ENCODE measurements at places on chromosomes 5 and 9.

DNA sequence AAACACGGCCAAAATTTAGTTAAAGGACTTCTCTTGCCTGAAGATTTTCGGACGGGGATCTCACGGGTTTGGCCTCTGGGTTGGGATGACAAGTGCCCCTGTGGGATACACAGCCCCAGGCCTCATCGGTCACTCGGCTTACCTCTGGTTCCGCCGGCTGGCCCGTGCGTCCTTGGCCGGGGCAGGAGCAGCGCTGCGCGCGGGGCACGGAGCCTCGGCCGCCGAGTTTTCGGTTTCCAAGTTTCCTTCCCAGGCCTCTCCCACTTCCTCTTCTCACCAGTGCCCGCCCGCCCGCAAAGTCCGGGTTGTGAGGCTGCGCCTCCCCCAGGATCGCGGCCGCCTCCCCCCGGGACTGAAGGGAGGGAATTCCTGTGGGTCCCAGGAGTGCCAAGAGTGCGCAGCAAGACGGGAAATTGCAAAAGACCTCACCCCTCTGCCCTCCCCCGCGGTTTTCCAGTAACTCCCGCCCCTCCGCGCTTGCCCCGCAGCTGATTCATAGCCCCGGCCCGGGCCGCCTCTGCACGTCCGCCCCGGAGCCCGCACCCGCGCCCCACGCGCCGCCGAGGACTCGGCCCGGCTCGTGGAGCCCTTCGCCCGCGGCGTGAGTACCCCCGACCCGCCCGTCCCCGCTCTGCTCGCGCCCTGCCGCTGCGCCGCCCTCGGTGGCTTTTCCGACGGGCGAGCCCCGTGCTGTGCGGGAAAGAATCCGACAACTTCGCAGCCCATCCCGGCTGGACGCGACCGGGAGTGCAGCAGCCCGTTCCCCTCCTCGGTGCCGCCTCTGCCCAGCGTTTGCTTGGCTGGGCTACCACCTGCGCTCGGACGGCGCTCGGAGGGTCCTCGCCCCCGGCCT, at the start of gene OSMR:
TSS of gene OSMR (plus strand) at position 487 of the 853 bp plus-strand sequence. CDS start 23,033 bp downstream, outside the sequence.
- no peak for DNase-seq

DNA sequence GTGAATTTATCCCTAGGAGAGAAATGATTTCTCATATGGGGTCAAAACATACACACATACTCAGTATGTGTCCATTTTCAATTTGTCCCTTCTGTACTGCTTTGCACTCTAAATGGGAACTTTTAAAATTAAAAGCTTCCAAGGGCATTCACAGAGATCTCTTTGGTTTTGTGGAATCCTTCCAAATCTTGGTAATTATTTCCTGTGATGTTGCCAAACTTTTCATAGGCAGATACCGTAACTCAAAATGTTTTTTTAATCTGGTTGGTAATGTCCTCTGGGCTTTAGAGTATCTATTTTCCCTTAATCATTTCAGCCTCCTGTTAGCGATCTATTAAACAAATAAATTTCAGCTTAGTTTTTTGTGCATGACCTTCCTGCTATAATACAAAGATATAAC, 282.4 kb downstream of the ARHGEF28 start:
- DNase-seq, result no peak

DNA sequence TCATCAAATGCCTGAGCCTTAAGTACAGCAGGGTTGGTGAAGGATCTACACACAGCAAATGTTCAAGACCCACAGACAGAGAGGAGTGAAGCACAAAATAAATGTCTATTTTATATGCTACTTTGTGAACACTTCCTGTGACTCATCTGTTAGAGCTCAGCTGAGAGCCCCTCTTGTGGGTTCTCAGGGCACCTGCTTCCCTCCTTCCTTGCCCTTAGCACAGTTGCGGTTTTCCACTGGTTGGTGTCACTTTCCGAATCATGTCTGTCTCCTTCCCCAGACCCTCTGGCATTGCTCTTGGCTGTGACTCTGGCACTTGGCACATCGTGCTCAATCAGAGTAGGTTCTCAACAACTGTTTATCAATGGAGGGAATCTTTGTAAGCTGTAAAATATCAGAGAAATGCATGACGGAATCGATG, 128.5 kb upstream of the STC2 start:
- no peak for DNase-seq

GRCh38 chr5:54281960-54282692, 28.2 kb downstream of the ARL15 start:
- DNase-seq, result no peak

- no peak for DNase-seq
Observed at GRCh38 chr9:90310521-90310876, 332.1 kb downstream of the DIRAS2 start.

GRCh38 chr5:116343961-116344360, 230.7 kb downstream of the SEMA6A start:
- DNase-seq, result no peak

GRCh38 chr5:164207646-164208045, 702.2 kb downstream of the MAT2B start:
- DNase-seq, result no peak

DNA sequence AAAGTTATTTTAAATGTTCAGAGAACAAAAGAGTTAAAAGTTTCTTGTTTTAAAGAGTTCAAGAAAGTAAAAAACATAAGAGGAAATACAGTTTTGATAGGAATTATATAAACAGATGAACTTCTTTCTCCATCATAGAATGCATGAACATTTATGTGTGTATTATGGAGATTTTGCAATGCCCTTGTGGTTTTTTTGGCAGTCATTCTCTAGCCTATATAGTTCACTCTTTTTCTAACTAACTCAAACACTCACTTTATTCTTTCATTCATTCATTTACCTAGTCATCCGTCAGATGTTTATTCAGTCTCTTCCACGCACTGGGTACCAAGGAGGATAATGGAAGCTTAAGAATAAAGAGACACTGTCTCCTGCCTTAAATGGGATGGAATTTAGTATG, 195.9 kb upstream of the VLDLR start:
- no peak for DNase-seq

DNA sequence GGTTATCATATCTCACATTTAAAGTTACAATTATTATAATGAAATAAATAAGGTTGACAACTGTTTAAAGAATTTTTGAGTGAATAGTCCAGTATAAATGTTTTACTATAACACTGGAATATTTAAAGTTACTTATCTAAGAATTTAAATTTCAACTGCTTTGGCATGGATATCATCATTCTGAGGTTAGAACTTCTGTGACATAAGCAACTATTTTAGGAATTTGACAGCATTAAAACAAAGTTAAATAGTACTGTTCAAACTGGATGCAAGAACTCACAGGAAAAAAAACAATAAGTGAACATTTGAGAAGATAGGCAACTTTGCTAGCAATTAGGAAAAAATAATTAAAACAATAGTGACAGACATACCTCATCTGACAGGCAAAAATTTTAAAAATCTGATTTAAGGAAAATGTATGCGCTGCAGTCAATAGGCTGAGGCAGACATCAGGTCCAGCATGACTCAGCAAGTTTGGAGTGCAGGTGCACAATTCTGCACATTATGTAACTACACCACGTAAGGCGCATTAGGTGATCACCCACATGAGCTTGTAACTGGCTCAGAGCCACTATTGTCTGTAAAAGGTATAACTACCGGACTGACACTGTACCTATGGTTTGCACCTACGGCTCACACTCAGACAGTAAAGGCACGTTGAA, 180.6 kb downstream of the PDE4D start:
- DNase-seq, result no peak

- no peak for DNase-seq
Observed at GRCh38 chr9:88183798-88184495, 45.7 kb upstream of the SPATA31C2 start.

- no peak for DNase-seq
Observed at GRCh38 chr5:138024117-138024516, 8.8 kb downstream of the FAM13B start.

- DNase-seq, result no peak
Observed at GRCh38 chr9:2615497-2615896, 6.1 kb upstream of the VLDLR start.

DNA sequence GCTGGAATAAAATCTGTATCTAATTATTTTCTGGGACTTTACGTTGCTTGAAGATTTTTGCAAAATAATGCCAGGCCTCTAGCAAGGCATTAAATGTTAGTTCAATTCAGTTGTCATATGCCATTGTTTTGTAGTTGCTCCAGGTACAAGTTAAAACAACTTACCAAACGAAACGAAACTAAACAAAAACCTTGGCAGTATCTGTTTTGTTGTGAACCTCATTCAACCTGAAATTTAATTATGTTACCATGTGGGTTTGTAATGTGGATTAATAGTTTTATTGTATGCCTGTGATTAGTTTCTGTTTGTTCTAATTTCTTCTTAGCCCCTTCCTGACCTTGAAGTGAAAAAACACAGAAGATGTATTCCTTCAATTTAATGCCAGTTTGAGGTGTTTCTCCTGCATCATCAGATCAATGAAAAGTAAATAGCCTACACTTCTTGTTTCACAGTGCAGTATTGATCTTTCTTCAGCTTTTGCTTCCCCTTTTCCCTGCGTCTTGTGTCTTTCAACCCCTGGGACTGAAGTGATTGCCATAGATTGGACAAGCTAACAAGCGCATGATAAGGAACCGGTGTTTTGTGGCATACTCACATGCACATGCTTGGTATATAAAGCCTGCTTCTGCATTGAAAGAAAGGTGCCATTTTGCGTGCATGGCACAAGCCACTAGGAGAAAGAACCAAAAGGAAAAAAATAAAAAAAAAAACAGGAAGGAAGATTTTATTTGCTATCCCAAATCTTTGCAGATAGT, 699.0 kb upstream of the ARRDC3 start:
- DNase-seq, result no peak

GRCh38 chr5:163387589-163388343, 49.6 kb upstream of the CCNG1 start:
- no peak for DNase-seq

DNA sequence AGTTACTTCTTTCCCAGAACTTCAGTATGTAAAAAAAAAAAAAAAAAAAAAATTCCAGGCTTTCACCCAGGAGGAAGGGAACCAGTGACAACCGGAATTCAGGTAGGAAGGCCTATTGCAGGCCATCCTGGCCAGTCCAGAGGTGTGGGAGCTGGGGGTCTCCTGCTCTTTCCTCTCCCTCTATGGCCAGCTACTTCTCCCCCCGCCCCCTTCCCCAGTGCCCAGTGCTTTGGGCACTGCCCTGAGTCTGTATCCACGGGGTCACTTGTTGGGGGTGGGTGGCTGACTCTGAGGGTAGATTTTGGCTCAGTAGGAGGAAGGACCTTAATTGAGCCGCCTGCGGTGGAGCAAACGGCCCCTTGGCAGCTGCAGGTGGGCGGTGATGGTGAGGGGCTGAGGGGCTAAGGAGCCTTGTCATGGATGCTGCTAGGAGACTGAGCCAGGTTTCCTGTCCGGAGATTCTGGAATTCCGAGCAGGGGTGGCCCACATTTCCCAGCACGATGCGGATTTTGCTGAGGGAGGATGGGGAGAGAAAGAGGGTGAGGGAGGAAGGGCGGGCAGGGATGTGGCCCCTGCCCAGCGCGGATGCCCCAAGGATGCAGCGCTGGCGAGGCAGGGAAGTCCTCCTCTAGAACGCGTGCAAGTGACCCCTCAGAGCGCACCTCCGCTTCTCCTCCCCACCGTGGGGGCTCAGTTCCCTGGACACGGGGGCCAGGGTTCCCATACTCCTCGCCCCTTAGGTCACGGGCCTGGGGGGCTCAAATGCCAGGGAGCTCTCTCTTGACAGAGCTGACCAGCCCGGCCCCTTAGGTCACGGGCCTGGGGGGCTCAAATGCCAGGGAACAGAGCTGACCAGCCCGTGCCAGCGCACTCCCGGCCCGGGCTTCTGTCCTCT, 1.2 kb upstream of the PHF2 start:
- DNase-seq, result no peak

- no peak for DNase-seq
Observed at GRCh38 chr5:98111686-98112085, 661.8 kb upstream of the RGMB start.

- DNase-seq, result peak; percentile 32
Observed at GRCh38 chr5:177301503-177302165, 1.9 kb downstream of the RAB24 start.

- no peak for DNase-seq
Observed at GRCh38 chr9:135810806-135811575, 96.4 kb downstream of the CAMSAP1 start.

GRCh38 chr5:141657404-141657803, 6.2 kb upstream of the FCHSD1 start:
- no peak for DNase-seq

DNA sequence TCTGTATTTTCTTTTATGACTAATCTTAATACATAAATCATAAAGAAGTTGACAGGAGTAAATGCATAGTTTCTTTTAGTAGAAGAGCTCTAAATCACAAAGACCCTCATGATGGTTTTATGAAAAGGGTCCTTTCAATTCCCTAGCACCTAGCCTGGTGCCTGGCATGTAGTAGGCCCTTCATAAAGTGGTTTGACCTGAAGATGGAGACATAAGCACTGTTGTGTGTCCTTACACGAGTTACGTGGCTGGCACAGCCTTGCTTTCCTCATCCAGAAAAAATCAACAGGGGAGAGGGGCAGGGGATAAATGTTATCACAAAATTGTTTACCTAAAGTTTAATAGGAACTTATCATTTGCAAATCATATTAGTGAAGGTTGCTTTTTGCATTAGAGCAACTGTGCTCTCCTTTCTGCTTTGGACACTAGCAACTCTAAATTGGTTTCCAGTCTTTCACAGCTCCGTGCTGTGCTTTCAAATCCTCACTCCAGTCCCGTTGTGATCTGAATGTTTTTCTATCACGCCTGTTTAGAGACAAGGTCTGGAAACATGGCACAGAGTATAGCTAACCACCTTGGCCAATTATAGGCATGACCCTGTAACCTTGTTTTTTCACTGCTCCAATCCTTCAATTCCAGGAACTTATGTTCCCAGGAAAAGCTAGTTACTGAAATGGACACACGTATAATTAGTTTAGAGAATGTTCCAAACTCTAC, 55.7 kb downstream of the ARL15 start:
- DNase-seq, result no peak
